ENCODE measurements at places on chromosomes 11 and 22.

DNA sequence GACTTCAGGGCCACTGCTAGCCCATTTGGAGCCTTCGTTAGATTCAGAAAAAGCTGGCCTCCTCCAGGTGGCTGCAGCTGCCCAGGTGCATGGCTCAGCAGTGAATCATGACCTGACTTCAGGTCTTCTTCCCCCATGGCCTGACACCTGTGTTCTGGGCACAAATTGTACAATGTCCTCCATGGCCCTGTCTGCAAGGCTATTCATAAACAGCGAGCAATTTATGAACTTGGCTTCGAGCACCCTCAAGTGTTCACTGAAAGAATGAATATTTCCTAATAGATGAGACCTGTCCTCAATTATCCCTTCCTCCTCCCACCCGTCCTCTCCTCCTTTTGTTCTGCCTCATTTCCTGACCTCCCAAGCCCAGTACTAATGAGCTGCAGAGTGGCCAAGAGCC lies 12.2 kb upstream of the VPS37C start:
- no peak for DNase-seq

GRCh38 chr11:59197991-59198390 lies 14.7 kb downstream of the MPEG1 start:
- DNase-seq, result no peak

DNA sequence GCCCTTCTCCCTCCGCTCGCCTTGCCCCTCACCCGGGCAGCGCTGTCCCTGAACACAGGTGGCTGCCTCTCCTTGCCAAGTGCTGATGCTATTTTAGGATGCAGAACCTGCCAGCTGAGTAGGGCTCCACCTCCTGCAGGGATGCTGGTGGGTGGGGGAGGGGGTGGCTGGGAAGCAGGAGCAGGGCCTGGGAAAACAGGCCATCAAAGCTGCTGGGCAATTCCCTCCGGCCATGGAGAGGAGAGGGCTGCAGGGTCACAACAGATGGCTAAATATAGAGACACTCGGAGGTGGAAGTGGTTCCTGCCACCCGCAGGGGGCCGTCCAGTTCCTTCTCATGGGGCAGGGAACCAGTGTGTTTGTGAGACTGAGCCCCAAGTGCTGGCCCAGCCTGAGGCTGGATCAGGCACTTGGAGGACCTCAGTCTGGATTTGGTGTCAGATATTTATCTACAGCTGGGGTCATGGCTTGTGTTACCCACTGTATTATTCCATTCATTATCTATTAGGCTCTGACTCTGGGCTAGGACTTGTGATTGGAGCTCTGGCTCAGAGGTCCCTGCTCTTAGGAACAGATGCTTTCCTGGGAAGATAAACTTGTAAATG lies 59.6 kb downstream of the LRRC32 start:
- DNase-seq, result no peak

- DNase-seq, result no peak
These were observed 71.2 kb downstream of the MICAL3 start for GRCh38 chr22:17953147-17953546.

DNA sequence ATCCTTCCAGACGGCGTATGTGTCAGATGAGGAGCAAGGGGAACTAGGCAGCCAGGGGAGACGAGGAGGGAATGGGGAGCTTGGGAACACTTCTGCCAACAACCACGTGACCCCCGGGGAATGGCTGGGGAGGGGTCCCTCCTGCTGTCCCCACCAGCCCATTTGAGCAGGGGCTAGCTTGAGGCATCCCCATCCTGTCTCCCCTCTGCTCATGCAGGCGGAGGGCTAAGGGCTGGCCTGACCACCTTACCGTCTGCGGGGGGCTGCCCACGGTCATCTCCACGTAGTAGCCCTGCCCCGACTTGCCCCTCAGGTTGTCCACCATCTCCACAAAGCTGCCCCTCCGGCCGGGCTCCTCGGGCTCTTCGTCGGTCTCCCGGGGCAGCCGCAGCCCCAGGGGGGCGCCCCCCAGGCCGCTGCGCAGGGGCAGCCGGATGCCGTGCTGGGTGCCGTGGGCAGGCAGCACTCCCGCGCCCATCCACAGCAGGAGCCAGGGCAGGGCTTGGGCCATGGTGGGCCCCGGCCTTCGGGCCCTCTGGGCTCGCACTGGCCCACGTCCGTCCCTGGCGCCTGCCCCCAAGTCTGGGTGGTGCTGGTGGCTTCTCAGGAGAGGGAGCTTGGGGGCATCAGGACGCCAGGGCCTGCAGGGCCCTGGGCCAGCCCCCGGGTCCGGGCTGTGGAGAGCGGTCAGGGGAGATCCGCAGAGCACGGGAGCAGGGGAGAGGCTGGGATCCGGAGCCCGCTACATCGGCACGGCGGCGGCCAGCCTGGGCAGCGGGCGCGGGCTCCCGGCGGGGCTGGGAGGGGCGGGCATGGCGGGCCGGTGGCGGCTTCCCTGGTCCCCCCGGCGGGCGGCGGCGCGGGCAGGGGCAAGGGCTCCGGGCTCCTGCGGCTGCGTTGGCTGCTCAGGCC lies 515 bp downstream of the BACE1 start:
- DNase-seq, result no peak

- DNase-seq, result no peak
These were observed 9.1 kb upstream of the CCDC34 start for GRCh38 chr11:27372164-27372563.
